Stimulated activated CD8-positive, alpha-beta memory T cell treated with anti-CD3 and anti-CD28 coated beads, Interleukin-4, amount 100 ng/mL, for 1 hour (primary cell): ENCODE measurements at places on chromosomes 5 and 9.

DNA sequence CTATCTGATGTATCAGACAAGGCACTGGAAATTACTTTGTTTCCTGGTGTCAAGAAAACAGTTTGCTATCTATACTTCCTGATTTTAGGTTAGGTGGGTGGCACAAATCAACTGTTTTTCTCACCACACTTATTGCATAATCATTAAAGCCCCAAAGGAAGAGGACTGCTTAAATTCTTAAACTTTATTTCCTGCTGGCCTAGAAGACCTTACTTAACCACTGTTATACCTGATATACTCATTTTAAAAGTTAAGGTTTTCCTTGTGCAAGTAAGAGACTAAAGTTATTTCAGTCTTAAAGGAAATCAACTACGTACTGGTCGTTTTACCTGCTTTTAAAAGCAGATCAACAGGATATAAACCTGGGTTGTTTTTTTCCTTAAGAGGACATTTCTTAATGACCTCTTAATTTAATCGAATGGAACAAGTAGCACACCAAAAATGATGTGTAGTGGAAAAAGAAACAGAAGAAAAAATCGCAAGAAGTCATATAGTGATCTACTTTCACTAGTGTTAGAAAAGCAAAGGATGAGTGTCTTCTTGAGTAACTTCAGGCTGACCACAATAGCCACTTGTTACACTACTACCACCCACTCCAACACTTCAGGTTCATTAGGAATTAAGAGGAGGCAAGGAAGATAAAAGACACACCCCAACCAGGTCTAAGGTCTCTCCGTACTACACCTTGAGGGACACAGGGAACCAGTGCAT, 974 bp downstream of the CLINT1 start:
- no peak for DNase-seq

DNA sequence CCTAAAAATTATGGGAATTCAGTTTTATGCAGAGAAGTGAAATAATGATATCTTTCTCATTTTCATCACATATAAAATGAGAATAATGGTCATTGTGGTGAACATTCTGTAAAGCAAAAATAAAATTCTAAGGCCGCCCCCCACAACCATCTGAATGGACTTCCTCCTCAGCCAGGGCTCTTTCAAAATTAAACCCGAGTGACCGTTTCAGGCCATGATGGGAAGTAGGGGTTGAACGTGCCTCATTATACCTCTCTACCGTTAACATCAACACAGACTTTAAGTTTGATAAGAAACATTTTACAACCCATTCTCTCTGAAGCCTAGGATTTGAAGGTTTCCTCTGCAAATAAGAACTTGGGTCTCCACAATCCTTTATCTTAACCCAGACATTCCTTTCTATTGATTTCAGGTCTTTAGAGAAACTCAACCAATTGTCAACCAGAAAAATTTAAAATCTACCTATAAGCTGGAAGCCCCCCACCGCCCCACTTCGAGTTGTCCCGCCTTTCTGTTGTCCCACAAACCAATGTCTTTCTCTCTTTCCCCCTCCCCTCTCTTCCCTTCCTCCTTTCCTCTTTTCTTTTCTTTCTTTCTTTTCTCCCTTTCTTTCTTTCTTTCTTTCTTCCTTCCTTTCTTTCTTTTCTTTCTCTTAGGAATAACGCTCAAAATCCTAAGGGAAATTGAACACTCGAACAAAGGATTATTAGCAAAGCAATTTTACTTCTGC, 1.7 kb upstream of the TMCO6 start:
- no peak for DNase-seq

GRCh38 chr9:88143179-88143578, 4.9 kb upstream of the SPATA31C2 start:
- DNase-seq: no peak

DNA sequence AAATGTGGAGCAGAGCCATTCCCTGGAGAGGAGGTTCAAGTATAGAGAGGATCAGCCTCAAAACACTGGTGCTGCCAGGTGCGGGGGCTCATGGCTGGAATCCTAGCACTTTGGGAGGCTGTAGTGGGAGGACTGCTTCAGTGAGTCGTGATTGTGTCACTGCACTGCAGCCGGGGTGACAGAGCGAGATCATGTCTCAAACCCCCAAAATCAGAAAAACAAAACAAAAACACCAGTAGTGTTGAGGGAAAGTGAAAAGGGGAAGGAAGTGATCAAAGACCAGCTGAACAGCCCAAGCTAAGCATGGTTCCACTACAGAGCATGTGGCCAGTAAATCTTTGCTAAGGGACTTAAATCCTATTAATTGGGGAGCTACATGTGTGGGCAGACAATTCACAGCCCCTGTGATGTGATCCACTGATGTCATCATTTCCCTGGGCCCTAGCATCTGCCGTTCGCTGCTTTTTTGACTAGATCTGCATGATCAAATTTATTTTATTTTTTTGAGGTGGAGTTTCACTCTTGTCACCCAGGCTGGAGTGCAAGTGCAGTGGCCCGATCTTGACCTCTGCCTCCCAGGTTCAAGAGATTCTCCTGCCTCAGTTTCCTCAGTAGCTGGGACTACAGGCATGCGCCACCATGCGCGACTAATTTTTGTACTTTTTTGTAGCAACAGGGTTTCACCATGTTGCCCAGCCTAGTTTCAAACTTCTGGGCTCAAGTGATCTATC, 2.7 kb upstream of the PCBD2 start:
- DNase-seq: no peak

GRCh38 chr5:74919487-74919886, 53.3 kb upstream of the FAM169A start:
- no peak for DNase-seq

DNA sequence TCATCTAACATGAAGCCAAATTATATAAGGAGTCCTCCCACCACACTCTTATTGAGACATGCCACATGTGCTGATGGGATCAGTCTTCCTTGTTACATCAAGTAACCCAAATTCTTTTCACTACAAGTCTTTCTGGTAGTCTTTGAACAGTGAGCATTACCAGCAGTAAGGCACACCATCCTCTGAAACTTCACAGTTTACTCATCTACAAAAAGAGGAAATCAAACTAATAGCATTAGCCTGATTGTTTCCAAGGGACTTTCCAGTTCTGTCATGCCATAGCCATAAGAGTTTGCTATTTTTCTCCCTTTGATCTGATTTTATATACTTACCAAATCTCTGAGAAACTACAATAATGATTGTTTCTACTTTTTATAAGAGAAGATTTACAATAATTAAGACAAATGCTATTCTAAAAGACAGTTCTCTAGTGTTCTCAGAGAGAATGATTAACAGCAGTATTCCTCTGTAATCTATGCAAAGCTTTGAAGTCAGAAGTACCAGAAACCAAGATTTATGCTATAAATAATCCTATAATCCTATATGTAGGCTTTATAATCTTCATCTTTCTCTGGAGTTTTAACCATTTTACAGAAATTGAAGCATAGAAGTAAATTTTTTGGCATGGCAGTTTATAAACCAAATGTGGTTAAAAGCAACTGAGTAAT, 166.2 kb upstream of the ACO1 start:
- DNase-seq: no peak

DNA sequence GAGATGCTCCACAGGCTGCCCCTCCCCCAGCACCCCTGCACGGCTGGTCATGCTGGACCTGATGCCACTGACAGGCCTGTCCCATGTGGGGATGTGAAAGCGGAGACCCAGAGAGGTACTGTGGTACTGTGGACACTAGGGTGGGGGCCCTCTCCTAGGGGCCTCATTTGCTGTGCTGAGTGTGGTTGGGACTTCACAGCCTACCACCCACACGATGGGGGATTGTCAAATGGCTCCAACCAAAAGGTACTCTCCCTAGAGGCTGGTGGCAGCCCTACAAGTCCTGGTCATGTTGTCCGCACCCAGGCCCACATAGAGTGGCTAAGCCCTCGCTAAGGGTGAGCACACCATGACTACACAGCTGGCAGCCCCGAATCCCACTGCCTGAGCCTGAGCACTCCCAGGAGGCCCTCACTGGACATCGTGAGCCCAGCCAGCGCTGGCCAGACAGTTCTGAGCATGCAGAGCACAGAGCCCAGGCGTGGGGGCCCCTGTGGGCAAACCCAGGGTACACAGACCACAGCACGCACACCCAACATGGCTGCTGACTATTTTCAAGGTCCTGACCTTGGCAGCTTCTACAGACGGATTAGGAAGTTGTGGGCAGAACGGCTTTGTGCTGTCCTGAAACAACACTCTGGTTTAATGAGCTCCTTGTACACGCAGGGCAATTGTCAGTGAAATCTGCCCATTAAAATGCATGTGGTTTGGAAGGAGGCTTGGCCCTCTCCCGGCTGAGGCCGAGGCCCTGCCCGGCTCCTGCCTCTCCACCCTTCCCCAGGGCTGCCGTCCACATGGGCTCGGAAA, 214.1 kb downstream of the HSPA4 start:
- no peak for DNase-seq

DNA sequence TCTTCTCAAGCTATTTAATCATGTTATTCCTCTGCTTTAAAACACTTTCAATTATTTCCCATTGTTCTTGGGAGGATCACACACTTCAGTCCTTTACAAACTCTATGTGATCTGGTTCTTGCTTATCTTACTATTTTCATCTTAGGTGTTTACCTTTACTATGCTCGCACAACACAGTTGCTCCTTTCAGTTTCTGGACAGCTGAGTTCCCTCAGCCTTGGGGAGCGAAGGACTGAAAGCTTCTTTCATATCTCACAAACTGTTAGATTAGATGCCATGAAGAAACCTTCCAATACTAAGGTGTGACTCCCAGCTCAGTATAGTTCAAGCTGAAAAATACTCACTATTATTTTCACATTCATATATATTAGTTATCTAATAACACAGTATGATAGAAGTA, 117.9 kb downstream of the CDC42SE2 start:
- no peak for DNase-seq

GRCh38 chr5:130605234-130605633, 559.8 kb downstream of the HINT1 start:
- DNase-seq: no peak

DNA sequence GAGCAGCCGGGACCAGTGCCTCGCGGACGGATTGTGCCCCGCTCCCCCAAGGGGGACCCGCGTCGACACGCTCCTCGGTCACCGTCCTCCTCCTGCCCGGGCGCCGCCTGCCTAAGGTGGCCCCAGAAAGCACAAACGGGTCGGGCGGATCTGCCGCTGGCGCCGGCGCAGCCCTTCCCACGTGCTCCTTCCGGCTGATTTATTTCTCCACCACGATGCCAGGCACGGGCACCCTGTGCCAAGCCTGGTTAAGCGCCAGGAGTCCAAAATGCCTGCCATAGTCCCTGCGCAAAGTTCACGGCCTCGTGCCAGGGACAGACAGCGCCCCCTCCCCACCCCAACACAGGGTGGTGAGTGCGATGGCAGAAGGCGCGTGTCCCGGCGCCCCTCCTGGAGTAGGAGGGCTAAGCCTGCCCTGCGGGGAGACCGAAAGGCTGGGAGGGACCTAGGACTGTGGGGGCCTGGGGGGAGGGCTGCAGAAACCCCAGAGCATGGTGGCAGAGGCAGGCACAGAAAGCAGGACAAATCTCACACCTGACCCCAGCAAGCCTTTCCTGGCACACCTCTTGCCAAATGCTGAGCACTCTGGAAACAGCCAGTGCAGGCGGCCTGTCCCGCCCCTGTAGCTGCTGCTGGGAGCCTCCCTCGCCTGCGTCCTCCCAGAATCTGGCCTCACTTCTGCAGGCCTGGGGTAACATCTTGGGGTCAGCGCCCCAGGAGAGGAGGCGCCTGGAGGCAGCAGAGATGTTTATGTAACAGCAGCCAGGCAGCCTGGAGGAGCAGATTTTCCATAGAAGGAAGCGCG, 1.1 kb upstream of the NOTCH1 start:
- DNase-seq: no peak

DNA sequence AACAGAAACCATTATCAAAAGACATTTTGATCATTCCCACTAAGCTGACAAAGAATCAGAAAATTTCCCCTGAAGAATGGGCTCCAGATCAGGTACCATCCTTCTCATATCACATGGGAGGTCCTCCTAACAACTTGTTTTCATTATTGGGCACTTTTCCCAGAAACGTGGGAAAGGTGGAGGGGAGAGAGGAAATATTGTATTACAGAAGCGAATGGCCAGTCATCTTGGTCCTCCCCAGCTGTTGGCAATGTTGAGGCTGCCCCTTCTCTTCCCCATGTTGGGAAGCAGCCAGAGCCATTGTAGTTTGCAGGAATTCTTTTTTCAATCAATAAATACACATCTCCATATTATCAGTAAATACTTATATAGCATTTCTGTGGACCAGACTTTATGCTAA, 126.2 kb upstream of the ZNF608 start:
- DNase-seq: no peak

DNA sequence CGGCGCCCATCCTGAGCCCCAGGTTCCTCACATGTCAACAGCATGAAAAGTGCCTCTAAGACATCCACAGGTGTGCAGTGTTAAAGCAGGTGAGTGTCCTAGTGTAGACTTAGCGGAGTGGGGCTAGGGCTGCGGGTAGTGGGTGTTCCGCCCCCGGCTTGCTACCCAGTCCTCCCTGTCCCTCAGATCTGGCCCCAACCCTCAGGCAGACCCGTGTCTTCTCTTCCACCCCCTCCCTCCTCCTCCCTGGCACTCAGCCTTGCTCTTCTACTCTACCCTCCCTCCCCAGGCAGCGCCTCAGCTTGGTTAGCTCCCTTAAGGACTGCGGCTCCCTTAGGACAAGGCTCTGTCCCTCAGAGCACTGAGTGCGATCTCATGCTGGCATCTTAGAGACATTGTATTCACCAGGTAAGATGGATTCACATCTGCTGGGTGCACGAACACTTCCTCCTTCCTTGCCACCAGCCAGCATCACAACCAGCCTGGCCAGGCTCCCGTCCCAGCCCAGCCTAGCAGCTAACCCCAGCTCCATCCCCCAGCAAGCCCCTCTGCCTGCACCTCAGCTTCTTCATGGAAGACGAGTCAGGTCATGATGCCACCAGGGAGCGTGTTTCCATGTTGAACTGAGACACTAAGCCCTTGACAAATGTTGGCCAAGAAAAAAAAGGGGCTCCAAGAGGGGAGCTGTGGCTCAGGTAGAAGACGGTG, 46.8 kb downstream of the NSUN2 start:
- no peak for DNase-seq

DNA sequence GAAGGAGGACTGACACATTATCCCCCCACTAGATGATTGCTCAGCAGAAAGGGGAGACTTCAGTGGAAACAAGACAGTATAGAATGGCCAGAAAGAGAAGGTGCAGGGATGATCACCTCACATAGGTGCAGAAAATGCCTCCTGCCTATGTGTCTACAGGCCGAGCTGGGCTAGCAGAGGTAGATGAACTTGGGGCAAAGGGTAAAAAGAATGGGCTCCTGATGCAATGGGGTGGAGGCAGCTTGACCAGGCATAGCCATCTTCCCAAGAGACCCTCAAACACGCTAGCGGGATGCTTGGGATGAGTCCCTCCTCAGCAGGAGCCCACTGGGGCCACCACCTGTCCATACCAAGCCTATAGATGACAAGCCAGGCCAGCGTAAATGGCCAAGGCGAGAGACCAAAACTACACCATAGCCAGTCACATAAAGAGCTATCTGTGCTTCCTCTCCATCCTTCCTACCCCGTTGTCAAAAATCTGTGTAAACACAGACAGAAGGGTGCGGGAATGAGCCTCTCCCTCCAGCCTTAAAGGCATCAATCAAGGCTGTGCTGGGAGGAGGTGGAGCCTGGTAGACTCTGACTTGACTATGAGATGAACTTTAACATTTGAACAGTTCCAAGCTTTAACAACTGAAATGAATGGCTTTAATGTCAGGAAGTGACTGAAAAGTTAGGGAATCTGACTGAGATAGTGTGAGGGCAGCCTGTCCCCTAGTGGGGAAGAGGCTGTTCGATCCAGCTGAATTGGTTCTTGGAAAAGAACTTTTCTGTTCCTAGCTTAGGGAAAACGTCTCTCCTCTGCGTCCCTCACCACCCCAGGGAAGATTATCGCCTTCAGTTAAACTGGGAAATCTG, 10.4 kb downstream of the C9orf152 start:
- no peak for DNase-seq

GRCh38 chr9:123825342-123826060, 104.4 kb downstream of the DENND1A start:
- DNase-seq: no peak

- no peak for DNase-seq
Observed at GRCh38 chr9:89848060-89849040, 243.5 kb downstream of the GADD45G start.
